ENCODE measurements at places on chromosomes 2 and 18.

- DNase-seq = no peak
These were observed 141.6 kb upstream of the CXCR4 start for GRCh38 chr2:136259551-136259950.

- no peak for DNase-seq
These were observed 1387.7 kb downstream of the SUCLG1 start for GRCh38 chr2:83071352-83071751.

DNA sequence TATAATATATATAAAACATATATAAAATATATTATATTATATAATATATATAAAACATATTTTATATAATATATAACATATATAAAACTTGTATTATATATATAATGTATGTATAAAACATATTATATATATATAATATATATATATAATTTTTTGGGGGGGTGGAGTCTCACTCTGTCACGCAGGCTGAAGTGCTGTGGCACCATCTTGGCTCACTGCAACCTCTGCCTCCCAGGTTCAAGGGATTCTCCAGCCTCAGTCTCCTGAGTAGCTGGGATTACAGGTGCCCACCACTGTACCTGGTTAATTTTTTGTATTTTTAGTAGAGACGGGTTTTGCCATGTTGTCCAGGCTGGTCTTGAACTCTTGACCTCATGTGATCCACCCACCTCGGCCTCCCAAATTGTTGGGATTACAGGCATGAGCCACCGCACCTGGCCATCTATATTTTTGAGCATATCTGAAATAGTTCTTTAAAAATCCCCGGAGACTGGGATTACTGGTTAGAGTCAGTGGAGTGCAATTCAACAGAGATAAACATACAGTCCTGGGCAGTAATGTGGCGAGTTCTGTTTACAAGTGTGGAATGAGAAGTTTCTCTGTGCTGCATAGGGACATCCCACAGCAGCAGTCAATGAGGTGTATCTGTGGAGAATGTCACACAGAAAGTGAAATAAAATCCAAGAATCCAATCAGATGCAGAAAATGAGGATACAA lies 208.4 kb downstream of the MYCN start:
- no peak for DNase-seq

DNA sequence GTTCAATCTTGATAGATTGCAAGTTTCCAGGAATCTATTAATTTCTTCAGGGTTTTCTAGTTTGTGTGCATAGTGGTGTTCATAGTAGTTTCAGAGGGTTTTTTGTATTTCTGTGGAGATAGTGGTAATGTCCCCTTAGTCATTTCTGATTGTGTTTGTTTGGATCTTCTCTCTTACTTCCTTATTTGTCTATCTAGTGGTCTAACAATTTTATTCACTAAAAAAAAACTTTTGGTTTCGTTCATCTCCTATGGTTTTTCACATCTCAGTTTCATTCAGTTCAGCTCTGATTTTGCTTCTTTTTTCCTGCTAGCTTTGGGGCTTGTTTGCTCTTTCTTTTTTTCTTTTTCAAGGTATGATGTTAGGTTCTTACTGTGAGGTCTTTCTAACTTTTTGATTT lies 94.5 kb downstream of the SNTG2 start:
- DNase-seq = no peak

GRCh38 chr2:188235364-188235763 lies 56.3 kb upstream of the GULP1 start:
- no peak for DNase-seq

Data from NCI-H460 (cell line).